Stimulated activated CD8-positive, alpha-beta memory T cell treated with anti-CD3 and anti-CD28 coated beads, Interleukin-12 subunit alpha, Interleukin-12 subunit beta, amount 100 ng/mL, for 1 hour (primary cell): ENCODE measurements at places on chromosomes 4 and X.

DNA sequence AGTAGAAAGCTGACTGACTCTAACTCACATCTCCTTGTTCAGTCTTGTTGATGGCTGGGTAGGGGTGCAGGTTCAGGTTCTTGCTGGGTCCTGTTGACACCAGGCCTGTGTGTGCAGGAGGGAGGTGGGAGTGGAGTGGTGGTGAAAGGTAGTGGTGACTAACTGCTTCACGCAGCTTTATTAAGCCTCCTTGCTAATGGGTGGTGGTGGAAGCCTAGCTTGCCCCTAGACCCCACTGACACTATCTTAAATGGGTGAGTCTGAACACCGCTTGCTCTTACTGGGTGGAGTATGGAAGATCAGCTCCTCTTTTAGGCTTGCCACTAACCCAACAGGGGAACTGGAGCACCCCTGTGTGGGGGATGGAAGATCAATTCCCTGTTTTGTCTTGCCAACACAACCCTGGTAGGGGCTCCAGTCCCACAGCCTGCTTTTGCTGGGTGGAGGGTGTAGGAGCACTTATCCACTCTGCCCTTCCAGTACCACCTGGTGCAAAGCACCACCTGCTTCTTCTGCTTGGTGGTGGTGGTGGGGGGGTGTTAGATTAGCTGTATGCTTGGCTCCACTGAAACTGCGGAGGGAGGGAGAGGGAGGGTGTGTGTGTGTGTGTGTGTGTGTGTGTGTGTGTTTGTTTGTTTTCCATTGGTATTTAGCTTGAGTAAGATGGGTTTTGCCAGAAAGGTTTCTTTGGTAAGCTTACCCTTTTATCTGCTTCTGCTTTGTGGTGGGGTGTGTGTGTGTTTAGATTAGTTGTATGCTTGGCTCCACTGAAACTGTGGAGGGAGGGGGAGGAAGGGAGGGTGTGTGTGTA, 25.6 kb downstream of the KDM6A start:
- no peak for DNase-seq

GRCh38 chr4:100707786-100708185, 190.0 kb upstream of the EMCN start:
- DNase-seq: no peak

DNA sequence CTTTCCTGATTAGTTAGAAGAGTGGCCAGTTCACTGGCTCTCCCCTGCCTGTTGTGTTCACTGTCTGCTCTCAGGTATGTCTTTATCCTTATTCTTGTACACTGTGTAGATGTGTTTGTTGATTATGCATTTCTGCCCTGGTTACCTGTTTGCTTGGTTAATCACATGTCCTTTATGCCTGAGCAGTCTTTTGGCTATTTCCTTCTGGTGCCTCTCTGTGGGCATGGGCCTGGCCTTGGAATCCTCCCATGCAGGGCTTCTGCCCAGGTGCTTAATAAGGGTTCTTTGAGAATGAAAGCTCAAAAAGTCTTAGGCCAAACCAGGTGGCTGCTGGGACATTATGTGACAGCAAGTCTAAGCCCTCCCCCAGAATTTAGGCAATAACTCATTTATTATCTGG, 26.5 kb downstream of the OTUD6A start:
- no peak for DNase-seq

- DNase-seq: no peak
Observed at GRCh38 chrX:17833954-17834353, 27.1 kb downstream of the RAI2 start.

DNA sequence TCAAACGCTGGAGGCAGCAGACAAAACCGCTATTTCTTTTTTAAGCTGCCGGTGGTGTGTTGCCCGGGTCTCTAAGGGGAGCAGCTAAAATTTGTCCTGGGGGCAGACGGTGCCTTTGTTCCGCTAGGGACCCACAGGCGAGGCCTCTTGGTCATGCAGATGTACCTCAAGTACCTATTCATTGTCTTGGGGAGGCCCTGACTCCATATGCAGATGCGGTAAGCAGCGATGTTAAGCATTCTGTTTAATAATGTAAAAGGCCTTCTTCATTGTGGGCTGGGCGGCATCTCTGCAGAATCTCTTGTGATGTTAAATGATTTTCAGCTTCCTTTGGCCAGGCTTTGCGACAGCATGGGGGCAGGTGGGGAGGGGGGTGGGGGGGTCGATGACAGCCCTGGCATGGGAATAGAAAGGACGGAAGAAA, 98.9 kb upstream of the PJA1 start:
- DNase-seq: no peak

- DNase-seq: no peak
Observed at GRCh38 chr4:5337731-5338130, 286.5 kb downstream of the STK32B start.
